ENCODE measurements at places on chromosomes 13 and 19.

GRCh38 chr19:9808855-9809824, 9.7 kb downstream of the FBXL12 start:
- no peak for DNase-seq

GRCh38 chr19:46069806-46070341, 29.1 kb upstream of the IGFL4 start:
- DNase-seq: peak; percentile 65

GRCh38 chr13:33033986-33034385, 17.8 kb downstream of the KL start:
- no peak for DNase-seq

DNA sequence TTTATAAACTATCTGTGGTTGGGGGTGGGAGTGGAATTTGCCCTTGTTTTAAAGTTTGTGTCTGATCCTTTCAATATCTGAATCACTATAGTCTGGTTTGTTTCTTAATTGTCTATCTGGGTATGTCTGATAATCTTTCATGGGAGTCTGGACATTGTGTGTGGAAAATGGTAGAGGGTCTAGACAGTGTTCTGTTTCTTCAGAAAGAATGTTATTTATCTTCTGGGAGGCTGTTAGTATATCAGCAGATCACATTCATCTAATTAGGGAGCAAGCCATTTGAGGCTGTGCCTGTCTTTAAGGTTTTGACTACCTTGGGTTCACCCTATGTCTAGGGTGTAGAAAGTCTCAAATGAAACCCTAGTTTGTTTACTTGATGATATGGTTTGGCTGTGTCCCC, 110.5 kb downstream of the NDFIP2 start:
- no peak for DNase-seq

DNA sequence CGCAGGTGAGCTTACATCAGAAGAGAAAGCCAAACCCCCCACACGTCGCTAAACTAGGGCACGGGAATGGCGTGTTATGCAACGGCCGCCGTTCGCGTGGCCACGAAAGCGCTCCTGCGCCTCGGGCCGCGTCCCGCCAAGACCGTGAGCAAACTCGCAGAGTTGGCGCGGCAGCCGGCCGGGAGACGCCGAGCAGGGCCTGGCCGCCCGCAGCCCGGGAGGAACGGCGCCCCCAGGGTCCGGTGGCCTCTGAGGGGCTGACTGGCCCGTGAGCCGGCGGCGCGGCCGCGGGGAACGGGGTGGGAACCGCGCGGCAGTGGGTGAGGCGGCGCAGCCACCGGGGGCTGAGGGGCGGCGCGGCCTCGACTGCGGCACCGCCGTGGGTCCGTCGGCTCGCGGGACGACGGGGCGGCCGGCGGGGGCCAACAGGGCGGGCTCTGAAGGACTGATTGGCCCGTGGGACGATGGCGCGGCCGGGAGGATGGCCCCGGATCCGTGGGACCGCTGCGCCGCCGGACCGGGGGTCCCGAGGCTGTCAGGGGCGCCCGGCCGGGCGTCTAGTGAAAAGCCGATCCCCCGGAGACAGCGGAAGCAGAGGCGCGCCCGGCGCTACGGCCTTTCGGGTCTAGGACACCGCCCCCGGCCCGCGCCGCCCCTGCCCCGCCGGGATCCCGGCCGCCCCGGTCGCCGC, 903 bp downstream of the LATS2 start:
- DNase-seq: peak; percentile 15

GRCh38 chr13:73324842-73325722, 266.3 kb downstream of the KLF5 start:
- DNase-seq: no peak

GRCh38 chr19:17473041-17473440, 2.7 kb downstream of the SLC27A1 start:
- no peak for DNase-seq

- DNase-seq: peak; percentile 68
Measured at GRCh38 chr19:12983542-12984142, 11.6 kb upstream of the NFIX start.

DNA sequence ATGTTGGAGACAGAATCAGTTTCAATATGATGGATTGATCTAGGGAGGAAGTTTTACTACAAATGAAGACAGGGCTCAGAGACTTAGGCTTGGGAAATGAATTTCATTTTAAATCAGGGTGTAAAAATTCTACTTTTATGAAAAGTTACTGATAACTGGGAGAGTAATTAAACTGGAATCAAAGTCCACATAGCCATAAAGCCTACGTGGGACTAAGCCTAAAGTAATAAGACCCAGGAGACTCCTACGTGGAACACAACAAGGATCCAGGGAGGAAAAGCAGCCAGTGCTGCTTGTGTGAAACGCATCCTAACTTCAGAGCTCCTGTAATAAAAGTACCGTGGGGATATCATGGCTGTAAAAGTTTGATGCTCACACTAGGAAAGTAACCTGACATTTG, 152.0 kb upstream of the MYO16 start:
- DNase-seq: no peak

DNA sequence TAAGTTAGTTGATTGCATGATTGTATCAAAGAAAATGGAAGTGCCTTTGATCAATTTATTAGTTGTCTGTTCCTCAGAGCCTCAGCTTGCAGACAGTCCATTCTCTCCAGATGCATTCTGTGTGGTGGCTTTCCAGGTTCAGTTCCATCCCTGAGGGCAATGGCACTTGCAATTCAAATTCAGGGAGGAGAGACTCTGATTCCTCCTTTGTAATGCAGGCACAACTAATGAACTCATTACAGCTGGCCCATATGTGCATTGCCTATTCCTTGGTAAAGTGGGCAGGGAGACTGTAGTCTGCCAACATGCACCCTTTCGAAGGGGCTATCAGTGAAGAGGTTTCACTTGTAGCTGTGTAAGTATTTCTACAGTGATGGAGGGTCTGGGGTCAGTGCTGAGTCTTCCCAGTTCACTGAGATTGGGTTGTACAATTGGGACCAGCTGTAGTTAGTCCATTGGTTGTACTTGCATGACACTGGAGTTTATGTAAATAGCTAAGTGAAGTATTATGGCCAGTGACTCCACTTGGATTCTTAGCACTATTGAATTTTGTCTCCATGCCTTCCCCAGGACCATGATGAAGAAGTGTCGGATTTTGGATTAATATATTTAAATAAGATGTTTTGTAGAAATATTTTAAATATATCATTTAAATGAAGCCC, 401.7 kb downstream of the GPC6 start:
- DNase-seq: no peak

DNA sequence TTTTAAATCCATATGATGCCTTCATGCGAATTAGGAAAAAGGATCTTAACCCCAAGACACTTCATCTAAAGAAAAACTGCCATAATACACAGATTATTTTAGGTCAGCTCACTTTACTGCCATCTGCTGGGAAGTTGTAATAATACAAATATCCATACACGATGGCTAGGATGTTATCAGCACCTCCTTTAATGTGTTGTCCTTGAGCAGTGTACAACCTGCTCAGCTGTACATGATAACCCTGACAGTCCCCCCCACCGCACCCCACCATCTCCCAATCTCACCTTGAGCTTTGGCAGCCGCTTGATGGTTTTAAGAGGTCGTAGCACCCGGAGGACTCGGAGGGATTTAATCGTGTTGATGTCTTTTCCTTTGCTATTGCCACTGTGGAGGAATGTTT, 112.2 kb downstream of the IER2 start:
- DNase-seq: peak; percentile 58

DNA sequence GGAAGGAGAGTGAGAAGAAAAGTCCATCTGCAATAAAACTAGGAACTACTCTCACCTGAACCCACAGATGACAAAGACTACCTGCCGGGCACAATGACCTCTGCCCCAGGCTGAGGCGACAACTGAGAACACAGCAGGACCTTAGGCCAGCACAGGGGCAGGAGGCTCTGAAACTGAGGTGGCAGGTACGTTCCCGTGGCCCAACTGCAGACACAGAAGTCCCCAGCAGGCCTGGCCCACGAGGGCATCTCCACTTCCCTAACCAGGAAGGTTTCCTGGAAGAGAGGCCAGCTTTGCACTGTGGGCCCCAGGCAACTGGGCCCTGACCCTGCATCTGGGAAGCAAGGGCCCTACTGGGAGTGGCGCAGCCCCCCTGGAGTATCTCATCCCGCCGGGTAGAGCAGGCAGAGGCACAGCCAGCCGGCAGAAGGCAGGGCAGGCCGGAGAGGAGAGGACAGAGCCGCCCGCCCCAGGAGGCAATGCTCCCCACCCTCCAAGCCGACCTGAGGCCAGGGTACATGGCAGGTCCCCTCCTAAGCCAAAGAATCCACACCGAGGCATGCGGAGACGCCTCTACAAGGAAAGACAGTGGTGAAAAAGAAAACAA, 32.7 kb downstream of the STK24 start:
- DNase-seq: no peak

- no peak for DNase-seq
Measured at GRCh38 chr19:43574424-43575155, 737 bp downstream of the XRCC1 start.

DNA sequence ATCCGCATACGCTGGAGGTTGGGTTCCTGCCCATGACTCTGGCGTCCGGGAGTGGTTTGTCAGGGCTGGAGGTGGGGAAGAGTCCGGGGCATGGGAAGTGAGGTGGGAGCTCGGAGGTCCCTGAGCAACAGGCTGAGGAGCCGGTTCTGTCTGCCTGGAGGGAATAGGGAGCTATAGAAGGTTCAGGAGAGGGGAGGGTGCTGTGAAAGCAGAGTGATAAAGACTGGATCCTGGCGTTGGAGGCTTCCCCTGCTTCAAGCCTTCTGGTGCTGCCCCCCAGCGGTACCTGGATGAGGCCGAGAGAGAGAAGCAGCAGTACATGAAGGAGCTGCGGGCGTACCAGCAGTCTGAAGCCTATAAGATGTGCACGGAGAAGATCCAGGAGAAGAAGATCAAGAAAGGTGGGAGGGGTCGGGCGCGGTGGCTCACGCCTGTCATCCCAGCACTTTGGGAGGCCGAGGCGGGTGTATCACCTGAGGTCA, 2.6 kb downstream of the HMG20B start:
- DNase-seq: no peak

DNA sequence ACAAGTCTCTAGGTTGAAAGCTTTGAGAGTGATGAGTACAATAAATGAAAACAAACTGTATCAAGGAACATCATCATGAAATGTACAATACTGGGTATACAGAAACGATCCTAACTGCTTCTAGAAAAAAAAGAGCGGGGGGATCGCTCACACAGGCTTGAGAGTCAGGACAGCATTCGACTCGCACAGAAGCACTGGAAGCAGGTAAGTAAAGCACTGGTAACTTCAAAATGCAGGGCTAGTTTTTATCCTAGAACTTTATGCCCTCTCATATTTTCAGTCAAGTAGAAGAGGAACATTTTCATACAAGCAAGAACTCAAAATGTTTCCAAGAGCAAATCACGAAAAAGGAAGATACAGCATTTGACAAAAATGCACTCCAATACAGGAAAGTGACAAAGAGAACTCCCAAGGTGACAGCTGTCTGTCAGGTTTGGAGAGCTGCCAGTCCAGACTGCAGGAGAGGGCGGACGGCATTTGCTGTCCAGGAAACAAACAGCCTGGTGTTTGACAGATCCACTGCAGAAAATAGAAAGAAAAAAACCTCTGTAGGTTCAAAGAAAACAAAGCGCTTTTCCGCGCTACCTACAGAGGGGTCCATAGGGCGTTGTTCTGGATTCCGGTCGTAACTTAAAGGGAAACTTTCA, 58.2 kb upstream of the XPO4 start:
- no peak for DNase-seq

DNA sequence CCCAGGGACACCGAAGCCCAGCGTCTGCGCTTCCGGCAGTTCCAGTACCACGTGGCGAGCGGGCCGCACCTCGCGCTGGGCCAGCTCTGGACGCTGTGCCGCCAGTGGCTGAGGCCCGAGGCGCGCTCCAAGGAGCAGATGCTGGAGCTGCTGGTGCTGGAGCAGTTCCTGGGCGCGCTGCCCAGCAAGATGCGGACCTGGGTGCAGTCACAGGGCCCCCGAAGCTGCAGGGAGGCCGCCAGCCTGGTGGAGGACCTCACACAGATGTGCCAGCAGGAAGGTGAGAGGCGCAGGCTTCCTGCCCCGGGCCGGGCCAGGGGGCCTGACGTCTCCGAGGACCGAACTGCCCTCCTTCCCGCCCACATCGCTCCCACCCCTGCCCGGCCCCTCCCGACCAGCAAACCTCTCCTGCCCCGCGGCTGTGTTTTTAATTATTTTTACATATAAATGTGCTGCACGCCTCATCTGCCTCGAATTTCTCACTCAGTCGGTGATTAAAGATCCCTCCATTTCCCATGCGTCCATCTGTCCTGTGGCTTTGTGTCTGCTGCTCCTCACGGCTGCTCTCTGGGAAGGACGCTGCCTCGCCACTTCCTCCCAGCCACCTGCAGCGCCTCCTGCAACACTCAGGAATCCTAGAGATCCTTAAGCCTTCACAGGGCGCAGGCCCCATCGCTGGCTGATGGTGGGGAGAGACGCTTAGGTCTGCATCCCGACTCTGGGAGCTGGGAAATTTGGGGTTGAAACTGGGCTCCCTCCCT, 4.3 kb downstream of the ZSCAN1 start:
- no peak for DNase-seq

DNA sequence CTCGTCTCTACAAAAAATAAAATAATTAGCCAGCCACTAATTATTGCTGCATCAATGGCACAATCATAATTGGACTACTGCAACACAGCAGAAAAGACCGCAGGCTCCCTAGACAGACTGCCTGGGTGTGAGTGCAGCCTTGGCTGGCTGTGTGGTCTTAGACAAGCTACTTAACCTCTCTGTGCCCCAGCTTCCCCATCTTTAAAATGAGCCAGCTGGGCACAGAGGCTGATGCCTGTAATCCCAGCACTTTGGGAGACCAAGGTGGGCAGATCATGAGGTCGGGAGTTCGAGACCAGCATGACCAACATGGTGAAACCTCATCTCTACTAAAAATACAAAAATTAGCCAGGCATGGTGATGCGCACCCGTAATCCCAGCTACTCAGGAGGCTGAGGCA, 19.0 kb downstream of the TEX101 start:
- DNase-seq: no peak

GRCh38 chr19:5973867-5974635, 3.9 kb downstream of the RANBP3 start:
- no peak for DNase-seq

DNA sequence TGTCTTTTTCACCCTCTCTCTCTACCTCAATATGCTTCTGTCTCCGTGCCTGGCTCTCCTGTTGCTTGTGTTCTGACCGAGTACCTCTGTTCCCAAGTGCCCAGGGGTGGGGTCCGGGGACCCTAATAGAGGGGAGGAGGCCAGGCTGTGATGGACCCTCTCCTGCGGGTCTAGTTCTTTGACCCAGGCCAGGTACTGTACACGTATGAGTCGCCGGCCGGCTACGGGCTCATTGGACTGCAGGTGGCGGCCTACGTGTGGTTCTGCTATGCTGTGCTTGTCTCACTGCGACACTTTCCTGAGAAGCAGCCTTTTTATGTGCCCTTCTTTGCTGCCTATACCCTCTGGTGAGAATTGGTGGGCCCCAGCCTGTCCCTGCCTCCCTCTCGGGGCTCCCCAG, 4.4 kb downstream of the TMEM145 start:
- no peak for DNase-seq

- no peak for DNase-seq
Measured at GRCh38 chr13:111503905-111504695, 183.7 kb downstream of the TEX29 start.

GRCh38 chr19:48842789-48843162, 6.5 kb upstream of the HSD17B14 start:
- DNase-seq: no peak

Measured in SW 1271 (cell line).